ENCODE measurements at places on chromosomes 16 and 17.

DNA sequence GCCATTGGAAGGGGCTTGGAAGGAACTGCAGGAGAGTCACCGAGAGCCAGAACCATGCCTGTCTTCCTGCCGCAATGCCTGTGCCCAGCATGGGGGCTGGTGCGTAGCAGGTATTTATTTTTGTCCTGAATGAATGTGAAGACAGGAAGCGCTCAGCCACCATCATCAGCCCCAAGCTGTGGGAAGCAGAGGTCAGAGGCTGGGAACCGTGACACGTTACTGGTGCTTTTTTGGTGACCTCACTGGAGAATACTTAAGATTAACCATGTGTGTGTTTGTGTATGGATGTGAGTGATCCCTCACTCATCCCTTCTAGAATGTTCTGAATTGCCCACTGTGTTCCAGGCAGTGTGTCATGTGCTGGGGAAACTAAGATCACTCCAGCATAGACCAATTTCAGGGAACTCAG, 343.8 kb downstream of the SNX29 start:
- DNase-seq, result no peak

DNA sequence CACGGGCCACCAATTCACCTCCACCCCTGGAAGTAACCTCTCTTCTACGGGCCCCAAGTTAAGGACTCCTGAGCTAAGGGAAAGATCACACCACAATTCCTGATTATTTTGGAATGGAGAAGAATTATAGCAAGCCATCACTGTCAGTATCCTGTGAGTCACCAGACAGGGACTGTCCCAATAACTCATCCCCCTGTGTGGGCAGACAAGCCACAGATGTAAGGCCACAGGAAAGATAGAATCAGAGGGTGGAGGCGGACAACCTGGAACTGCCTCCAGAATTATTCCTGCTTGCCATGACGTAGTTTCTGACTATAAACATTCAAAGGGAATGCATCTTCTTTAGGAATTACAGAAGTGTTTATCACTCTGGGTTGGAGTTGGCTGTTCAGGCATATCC, 5.8 kb upstream of the MYO1D start:
- no peak for DNase-seq

- no peak for DNase-seq
Measured at GRCh38 chr16:65038100-65038499, 83.8 kb downstream of the CDH11 start.

DNA sequence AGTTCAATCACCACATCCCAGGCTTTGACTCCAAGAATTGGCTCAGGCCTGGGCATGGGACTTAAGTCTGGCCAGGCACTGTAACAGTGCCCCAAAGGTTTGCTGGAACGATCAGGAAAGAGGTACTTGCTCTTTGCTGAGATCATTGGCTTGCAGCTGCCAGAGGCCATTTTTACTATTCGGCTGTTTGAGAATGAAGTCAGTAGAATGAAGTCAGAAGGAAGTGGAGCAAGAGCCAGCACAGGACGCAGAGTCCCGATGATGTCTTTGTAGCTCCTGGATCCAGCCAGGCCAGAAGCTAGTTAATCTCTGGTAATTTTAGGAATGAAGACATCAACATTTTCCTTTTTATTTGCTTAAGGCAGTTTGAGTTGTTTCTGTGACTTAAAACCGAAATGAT, 195.5 kb downstream of the RAB11FIP4 start:
- DNase-seq, result no peak

DNA sequence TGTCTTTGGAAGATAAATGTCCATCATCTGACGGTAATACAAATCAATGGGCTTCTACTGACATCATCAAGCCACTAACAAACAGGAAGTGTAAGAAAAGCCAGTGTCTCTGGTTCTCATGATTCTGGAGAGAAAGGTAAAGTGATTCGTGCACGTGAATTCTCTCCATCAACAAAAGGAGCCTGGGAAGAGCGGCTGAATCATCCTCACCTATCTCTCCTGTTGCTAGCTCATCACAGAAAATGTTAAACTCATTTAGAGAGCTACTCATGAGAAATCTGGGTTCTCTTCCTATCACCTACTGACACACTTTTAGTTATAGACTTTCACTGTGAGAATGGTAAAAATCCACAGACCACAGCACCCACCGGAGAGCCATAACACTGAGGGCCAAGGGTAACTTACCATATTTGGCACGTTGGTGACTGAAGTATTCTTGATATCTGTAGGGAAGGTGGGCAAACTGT, 70.3 kb downstream of the CREBBP start:
- no peak for DNase-seq
